ENCODE measurements at places on chromosomes 5 and 9.

DNA sequence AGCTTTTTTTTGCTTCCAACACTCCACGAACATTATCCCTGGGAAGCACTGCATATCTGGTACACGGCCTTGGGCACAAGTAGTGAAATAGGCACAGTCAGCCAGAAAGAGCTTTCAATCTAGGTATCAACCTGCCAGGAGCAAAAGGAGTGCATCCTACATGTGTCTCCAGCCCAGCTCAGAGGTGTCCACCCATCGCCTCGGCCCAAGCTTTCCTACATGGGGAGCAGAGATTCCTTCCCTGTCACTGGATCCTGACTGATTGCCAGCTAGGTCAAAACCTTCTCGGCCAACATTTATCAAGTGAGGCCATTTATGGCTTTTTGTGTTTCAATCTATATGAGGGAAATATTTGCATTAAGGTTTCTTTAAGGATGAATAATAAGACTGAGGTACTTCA is 55.8 kb downstream of the GOLM1 start:
- no peak for DNase-seq

DNA sequence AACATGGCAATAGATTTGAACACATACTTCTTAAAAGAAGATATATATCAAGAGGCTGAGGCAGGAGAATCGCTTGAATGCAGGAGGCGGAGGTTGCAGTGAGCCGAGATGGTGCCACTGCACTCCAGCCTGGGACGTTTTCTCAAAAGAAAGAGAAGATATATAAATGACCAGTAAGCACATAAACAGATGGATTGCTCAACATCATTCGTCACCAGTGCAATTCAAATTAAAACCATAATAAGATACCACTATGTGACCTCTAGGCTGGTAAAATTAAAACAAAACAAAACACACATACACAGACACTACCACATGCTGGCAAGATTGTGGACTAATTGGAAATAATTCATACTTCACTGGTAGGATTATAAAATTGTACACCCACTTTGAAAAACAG is 5.3 kb upstream of the TXN start:
- no peak for DNase-seq

GRCh38 chr5:146339715-146340259 is 1.1 kb downstream of the POU4F3 start:
- no peak for DNase-seq

GRCh38 chr9:91428436-91428835 is 4.8 kb upstream of the NFIL3 start:
- no peak for DNase-seq

- no peak for DNase-seq
These were observed 65.8 kb downstream of the SHB start for GRCh38 chr9:38003230-38003629.

DNA sequence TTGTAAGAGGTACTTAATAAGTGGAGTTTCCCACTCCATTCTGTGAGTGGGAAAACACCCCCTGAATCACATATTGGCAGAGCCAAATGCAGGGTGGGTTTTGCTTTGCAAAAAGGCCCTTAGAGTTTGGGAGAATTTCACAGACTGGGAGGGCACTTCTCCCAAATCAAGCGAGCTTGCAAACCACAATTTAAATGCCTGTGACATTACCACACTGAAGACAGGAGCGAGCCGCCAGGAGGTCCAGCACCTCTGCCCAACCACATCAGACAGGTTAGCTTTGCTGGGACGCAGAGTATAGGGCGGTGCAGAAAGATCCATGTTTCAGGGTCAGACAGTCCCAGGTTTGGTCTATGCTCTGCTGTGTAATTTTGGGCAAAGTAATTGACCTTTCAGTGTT is 2.3 kb downstream of the ALAD start:
- DNase-seq: no peak

DNA sequence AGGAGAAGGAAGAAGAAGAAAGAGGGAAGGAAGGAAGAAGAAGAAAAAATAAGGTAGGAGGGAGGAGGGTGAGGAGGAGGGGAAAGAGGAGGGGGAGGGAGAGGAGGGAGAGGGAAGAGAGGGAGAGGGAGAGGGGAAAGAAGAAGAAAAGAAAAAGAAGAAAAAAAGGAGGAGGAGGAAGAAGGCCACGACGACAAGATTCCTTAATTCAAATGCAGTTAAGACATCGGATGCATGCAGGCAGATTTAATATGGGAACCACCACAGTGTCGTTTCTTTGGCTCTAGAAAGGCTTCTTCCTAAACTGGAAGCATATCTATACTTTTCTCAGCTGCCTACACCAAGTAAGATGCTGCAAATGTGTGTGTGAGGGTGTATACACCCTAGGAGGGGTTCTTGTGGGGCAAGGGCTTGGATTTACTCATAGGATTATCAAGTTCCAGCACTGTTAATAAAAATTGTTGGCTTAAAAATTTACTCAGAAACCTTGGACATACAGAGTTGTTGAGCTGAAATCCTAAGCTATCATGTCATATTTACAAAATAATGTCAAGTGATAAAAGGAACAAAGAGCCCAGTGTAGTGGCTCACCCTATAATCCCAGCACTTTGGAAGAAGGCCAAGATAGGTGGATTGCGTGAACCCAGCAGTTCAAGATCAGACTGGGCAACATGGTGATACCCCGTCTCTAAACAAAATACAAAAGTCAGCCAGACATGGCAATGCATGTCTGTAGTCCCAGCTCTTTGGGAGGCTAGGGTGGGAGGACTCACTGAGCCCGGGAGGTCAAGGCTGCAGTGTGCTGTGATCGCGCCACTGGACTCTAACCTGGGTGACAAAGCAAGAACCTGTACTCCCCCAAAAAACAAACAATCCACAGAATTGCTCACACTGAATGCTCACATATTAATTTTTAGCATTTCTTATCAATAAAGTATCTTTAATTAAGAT is 108.5 kb downstream of the UBAP2 start:
- DNase-seq: no peak

DNA sequence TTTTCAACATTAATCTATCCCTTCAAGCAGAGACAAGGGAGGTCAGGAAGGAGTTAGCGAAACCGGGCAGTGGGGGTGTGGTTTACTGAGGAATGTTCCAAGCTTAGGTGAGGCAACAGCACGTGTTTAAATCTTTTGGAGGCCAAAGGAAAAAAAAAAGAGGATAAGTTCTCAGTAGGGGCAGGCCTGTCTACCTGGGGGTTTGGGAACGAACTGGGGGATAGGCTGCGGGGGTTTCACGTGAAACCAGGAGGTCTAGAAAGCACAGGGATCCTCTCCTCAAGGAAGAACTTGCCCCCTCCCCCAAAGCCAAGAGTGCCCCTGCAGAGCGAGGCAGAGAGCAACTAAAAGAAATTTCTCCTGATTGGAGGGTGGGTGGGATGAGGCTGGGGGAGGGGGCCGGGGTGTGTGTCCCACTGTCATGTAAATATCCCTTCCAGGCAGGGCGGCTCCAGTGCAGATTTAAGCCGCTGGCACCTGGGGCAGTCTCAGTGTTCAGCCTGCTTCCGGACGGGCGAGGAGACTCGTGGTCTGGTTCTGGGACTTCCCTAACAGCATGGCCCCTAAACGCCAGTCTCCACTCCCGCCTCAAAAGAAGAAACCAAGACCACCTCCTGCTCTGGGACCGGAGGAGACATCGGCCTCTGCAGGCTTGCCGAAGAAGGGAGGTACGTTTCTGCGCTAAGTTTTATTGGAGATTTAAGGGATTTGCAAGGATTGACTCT is 5.5 kb upstream of the SET start:
- DNase-seq: no peak

GRCh38 chr9:19119801-19120440 is 7.4 kb downstream of the PLIN2 start:
- DNase-seq: no peak

- no peak for DNase-seq
These were observed 310.1 kb upstream of the MSX2 start for GRCh38 chr5:174414315-174414710.

DNA sequence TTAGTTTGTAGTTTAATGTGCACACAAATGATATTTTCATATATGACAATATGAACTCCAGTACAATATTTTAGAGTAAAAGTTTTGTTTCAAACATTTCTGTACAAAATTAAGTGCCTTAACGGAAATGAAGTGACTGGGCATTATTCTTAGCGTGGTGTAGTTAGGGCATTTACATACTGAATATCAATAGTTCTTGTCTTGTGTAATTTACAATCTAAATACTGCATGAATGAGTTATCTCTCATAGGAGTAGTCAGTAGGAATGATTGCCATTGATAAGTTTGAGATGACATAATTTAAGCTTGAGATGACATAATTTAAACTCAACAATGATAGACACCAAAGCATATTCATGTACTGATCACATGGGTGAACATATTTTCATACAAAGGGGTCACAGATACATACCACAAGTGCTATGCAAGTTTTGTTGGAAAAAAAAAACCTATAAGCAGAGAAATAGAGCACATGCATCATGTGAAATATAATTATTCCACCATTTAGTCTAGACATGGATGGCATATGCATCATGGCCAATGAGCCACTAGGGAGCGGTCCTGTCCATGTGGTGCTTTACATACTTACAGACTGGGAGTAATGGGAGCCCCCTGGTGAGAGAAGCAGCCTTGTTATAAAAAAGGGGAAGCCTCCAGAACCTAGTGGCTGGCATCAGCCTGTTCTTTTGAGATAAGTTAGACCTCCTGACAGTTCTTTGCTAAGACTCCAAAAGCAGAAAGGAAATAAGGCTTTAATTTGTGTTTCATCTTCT is 1523.9 kb downstream of the MAT2B start:
- no peak for DNase-seq

GRCh38 chr5:139838381-139839197 is 43.0 kb downstream of the PSD2 start:
- DNase-seq: no peak

DNA sequence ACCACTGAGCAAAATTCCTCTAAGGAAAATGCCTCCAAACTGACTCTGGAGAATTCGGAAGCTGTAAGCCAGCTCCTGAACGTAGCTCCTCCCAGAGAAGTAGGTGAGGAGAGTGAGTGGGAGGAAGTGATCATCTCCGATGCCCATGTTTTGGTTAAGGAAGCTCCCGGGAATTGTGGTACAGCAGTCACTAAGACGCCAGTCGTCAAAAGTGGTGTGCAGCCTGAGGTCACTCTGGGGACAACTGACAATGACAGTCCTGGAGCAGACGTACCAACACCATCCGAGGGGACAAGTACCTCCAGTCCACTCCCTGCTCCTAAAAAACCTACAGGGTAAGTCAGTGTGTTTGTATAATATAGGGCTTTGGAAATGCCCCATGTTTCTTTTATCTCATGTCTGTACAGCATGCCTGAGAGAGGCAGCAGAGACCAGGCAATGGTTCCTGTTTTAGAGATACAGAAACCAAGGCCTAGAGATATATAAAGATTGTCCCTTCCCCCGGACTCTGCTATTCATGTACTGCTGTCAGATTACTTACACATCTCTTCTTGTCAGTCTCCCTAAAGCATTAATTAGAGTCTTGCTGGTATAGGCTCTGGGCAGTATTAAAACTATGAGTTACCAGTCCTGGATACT is 23.9 kb downstream of the HMGXB3 start:
- no peak for DNase-seq

DNA sequence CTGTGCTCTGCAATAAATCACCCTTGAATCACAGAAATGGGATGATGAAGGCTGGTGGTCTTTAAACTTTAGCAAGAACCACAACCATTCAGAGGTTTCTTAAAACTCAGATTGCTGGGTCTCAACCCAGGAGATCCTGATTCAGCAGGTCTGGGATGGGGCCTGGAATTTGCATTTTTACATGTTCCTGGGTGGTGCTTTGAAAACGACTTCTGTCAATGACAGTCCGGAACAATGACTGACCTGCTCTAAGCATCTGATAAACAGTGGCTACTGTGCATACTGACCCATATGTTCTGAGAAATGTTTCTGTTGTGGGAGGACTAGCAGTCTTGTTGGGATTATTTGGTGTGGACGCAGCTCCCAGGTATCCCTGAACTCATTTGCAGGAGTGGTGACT is 92.7 kb downstream of the GADD45G start:
- DNase-seq: no peak

DNA sequence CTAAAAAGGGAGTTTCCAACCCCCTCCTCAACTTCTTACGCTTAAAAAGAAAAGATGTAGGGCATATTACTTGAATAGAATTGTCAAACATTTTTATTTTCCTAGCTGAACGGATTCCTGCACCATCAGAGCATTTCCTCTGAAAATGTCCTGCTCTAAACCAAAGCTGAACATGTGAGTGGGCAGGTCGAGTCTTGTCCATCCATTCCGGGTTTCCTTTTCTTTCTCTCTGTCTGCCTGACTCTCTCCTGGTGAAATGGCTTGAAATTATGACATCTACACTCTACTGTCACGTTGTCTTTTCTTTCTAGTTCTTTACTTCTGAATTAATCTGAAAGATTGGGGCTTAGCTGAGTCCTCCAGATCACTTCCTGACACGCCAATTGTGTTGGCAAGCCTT is 39.2 kb upstream of the PTPN3 start:
- DNase-seq: no peak

DNA sequence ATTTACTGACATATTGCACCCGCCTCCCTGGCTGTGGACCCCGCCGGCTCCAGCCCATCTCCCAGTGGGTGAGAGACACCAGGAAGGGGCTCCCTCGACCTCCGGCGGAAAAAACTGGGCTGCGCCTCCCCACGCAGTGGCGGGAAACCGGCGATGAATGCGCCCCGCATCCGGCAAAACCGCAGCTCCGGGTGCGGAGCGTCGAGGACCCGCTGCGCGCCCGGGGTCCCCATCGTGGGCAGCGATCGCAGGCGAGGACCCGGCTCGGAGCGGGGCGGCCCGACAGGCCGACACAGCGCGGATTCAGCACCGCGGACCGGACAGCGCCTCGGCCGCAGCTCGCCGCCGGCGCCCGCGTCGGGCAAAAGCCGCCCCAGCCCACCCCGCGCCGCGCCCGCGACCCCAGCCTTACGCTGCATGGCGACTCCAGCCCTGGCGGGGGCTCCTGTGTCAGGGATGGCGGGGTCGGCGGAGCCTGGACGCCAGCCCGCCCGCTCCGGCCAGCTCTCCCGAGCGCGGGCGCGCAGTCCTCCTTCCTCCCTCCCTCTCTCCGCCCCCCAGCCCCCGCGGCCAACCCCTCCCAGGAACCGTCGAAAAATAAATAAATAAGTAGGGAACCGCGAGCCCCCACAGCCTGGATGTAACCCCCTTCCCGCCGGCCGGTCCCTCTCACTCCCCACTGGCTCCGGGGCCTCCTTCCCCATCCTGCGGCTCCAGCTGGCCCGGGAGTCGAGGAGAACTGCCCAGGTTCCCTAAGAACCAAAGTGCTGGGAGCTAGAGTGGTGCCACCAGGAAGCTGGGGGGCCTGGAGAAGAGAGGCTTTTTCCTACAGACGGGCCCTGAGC is 3.1 kb downstream of the LHX3 start:
- no peak for DNase-seq
